ENCODE measurements at places on chromosomes 1 and 21.

DNA sequence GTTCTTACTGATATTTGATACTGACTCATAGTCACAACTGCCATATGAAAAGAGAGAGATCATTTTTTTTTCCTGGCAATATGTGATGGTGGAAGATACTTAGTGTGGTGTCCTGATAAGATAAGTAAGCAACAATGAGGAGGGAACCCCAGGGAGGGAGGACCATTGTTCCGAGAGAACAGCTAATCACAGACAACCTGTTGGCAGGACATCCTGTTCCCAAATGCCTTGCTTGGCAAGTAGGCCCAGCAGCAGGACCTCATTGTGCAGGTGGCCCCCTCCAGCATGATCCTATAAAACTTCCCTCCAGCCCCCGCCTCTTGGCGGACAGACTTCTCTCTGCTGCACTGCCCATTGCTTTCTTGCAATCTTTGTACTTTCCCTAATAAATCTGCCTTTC lies 329.4 kb upstream of the CHRM3 start:
- DNase-seq: no peak

GRCh38 chr1:23963617-23964234 lies 4.1 kb downstream of the PNRC2 start:
- no peak for DNase-seq

GRCh38 chr1:174028495-174028894 lies 6.3 kb upstream of the RC3H1 start:
- DNase-seq: no peak

GRCh38 chr1:225485226-225485625 lies 57.4 kb upstream of the LBR start:
- no peak for DNase-seq

GRCh38 chr1:23405946-23406345 lies 18.6 kb downstream of the TCEA3 start:
- no peak for DNase-seq

- DNase-seq: no peak
Measured at GRCh38 chr1:108560874-108561459, 1.1 kb downstream of the EEIG2 start.
